Stimulated activated CD4-positive, alpha-beta T cell treated with anti-CD3 and anti-CD28 coated beads, Interleukin-2, amount 100 ng/mL, for 24 hours (primary cell): ENCODE measurements at places on chromosomes 6 and 20.

DNA sequence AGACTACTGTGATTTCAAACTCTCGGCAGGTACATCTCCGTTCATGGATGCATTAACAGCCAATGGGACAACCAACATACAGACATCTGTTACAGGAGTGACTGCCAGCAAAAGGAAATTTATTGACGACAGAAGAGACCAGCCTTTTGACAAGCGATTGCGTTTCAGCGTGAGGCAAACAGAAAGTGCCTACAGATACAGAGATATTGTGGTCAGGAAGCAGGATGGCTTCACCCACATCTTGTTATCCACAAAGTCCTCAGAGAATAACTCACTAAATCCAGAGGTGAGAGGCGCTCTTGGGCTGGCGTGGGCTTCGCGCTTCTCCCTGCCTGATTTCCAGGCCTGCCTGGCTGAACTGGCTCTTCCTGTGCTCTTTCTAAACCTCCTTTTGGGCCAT is 68.4 kb downstream of the RPP40 start:
- peak; percentile 9 for DNase-seq

DNA sequence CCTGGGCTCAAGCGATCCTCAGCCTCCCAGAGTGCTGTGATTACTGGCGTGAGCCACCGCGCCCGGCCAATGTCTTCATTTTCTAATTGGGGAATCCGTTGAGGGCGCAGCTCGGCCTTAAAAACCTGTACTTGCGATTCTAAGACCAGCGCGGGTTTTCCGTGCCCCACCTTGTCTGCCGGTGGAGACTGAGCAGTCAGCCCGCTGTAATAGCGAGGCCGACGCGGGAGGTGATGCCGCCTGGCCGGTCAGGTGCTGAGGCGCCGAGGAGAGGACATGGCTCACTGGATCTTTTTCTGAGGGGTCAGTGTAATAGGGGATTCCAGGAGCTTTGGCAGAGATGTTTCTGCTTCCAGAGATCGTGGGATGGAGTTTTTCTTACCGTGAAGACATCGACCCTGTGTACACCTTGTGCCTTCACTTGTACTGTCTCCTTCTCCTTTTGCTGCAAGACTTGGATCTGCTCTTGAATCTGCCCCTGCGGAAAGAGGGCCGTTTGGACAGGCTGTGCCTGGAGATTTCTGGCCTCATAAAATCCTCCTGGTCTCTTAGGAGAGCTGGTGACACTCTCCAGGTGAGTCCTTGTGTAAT is 1.5 kb downstream of the TRIM31 start:
- DNase-seq, result no peak

DNA sequence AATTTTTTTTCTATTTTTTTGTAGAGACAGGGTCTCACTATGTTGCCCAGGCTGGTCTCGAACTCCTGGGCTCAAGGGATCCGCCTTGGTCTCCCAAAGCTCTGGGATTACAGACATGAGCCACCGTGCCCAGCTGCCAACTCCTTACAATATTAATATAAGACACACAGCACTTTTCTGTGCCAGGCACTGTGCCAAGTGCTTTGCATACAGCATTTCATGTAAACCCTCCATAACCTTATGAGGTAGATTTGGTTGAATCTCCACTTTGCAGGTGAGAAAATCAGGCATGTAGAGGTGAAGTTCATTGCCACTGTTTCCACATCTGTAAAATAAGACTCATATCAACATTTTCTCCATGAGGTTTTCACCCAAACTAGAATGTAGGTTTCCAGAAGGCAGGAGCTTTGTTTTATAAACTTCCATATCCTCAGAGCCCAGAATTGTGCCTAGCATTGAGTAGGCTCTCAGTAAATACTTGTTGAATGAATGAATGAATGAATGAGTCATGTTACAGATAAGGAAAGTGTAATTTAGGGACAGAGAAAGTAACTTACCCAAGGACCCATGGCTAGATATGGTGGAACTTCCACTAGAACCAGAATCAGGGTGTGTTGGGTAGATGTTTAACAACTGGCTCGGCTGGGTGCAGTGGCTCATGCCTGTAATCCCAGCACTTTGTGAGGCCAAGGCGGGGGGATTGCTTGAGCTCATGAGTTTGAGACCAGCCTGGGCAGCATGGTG is 3.0 kb upstream of the CTNNBL1 start:
- DNase-seq, result no peak

DNA sequence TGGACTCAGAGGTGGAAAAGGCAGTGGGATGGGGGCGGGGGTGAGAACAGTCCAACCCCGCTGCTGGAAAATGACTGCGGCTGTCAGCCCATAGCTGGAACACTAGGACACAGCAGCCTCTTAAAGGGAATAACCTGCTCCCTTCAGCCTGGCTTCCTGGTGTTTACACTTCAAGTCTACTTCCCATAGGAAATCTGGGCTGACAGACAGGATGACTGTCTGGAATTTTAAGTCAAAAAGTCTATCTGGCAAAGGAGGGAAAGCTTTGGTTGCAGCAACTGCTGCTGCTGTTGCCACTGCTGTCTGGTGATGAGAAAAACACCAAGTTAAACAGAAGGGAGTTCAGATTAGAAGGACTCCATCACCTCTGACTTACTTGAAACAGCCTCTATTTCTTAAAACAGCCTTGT is 44.9 kb downstream of the TNFRSF21 start:
- DNase-seq, result no peak

GRCh38 chr20:23533161-23533560 is 35.1 kb downstream of the CST9L start:
- DNase-seq, result no peak

- no peak for DNase-seq
Observed at GRCh38 chr6:116430860-116431259, 30.3 kb upstream of the CALHM6 start.

DNA sequence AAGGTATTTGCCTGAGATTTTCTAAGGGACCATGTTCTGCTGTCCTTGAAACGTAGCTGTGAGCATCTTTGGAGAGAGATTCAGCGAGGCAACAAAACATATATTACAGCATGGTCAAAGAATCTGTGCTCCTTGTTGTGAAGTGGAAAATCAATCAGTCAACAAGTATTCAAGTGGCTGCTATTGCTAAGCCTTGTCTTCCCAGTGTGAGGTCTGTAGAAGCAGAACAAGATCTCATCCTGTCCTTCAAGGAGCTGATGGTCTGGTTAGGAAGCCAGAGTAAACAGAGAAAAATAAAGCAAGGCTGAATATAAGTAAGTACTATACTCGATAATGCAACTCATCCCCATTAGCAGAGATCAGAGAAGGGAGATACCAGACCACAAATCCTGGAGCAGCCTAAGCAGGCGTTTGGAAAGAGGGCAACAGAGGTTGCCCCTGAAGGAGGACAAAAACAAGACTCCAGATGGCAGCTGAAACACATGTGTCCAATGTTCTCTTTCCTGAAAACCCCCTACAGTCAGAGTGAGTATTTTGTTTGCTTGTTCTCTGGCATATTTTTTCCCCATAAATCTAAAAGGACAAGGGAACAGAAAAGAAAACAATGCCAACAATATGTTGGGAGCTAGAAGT is 392.0 kb downstream of the SYNE1 start:
- no peak for DNase-seq

DNA sequence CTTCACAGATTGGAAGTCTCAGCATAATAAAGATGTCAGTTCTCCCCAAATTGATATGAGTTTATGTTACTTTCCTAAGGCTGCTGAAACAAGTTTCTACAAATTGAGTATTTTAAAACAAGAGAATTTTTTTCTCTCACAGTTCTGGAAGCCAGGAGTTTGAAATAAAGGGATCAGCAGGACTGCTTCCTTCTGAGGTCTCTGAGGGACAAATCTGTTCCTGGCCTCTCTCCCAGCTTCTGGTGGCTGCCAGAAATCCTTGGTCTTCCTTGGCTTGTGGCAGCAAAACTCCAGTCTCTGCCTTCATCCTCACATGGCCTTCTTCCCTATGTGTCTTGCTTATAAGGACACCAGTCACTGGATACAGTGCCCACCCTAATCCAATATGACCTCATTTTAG is 136.1 kb downstream of the TFAP2A start:
- DNase-seq, result no peak

DNA sequence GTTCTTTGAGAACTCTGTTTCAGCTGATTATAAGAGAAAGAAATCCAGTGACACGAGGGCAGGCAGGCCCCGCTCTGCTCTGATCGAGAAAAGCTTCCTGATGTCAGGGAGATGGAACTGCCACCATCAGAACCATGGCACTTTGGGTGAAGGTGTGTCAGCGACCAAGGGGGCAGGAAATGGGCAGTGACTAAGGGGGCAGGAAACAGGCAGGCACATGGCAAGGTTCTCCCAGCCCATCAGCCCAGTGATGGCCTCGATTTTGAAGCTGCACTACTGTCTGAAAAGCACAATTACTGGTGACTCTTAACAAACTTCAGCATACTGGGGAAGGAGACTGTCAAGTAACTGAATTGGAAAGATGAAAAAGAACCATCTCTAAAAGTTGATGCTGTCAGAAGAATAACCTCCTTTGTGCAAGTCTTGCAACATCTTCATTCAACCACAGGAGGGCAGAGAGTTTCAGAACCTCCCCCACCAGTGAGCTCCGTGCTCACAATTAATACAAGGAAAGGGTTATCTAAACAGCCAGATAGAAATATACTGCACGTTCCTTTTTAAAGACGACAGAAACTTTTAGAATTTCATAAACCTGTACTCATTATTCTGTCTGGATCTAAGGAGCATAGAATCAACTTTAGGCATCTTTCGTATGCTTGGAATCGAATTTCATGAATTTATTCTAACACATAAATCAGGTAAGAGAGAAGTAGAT is 39.1 kb downstream of the TMX4 start:
- no peak for DNase-seq

- DNase-seq, result peak; percentile 52
Observed at GRCh38 chr20:37990571-37991151, 42.6 kb downstream of the TTI1 start.

- DNase-seq, result no peak
Observed at GRCh38 chr20:42441196-42441863, 748.4 kb downstream of the PTPRT start.

DNA sequence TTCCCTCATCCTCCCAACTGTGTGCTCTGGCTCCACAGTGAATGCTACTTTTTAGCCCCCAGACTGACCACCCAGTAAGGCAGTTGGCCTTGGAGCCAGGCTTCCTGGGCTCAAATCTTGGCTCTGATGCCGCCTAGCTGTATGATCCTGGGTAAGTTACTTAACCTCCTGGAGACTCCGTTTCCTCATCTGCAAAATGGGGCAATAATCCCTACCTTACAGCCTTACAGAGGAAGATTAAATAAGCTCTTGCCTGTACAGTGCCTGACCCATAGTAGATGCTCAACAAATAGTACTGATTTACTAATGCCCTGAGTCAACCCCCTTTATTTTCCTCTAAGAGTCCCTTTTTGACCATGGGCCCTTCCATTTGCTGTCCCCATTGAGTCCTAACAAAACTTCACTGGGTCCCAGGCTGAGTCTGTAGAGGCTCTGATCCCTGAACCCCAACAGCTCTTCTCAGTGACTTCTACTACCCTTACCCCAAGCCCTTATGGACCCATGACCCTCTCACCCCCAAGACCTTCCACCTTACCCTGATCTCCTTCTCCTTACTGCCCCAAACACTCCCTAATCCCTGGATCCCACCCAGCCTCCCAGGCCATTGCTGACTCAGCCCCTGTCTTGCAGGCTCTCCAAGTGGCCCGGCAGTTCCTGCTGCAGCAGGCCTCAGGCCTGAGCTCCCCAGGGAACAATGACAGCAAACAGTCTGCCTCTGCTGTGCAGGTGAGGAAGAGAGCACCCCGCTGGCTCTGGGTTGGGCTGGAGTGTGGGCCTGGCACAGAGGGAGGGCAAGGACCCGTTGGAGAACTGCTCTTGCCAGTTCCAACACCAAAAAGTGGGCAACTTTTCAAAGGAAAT is 31.4 kb downstream of the FOXP4 start:
- DNase-seq, result no peak

- DNase-seq, result no peak
Observed at GRCh38 chr20:16170406-16170971, 402.8 kb downstream of the KIF16B start.

- DNase-seq, result no peak
Observed at GRCh38 chr6:152259234-152259633, 377.9 kb downstream of the SYNE1 start.

- no peak for DNase-seq
Observed at GRCh38 chr20:50799890-50800550, 5.2 kb downstream of the BCAS4 start.

DNA sequence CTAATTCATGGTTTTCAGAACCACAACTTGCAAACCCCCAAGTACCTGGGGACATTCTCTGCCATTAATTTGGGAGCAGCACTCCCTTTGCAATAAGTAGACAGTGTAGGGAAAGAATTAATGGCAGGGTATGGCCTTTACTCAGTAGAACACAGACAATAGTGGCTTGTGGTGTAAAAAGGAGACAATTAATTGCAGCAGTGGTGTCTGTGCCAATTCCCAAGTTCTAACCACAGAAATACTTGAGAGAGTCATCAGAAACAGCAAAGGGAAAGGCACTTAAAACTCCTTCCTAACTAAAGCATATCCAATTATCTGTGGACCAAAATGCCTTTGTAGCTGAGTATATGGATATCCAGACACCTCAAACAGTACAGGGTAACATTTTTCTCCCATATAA is 257.6 kb upstream of the POU3F2 start:
- no peak for DNase-seq

DNA sequence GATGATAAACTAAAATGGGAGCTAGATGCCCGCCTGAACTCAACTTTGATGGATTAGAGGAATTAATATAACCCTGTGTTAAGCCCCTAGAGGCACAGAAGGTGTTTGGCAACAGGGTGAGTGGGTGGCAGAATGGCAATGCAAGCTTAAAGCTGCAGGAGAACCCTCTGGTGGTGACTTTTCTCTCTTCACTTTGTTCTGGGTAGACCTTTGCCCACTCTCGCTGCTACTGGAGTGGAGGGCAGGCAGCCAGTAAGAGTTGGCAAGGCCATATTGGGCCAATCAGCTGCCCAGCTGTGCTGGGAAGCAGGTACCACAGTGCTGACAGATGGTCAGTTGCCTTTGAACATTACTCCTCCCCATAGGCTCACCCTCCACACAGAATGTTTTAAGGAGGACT is 468.2 kb downstream of the MMUT start:
- no peak for DNase-seq

GRCh38 chr6:160082627-160083026 is 39.0 kb upstream of the SLC22A1 start:
- DNase-seq, result no peak

DNA sequence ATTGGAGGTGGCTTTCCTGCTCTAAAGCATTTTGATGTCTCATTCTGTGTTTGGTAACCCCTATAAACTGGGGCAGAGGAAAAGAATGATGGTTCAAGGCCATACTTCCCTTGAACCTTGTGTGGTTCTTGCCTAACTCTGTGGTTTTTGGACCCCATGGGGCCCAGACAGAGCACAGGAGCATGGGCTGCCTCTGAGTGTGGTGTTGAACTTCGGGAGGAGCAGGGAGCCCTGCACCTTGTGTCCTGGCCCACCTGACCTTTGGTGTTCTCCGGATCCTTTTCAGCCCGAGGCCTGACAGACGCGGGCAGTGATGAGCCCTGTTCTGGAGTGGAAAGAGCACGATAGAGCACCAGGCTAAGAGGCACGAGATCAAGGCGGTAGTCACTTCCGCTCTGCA is 18.8 kb downstream of the TMEM74B start:
- no peak for DNase-seq
